HS-5 (cell line): ENCODE measurements at places on chromosomes 7 and 10.
A peak's percentile ranks its signal among the peaks of the same experiment; 100 is the strongest.

- no peak for DNase-seq
Measured at GRCh38 chr7:121005996-121006584, 17.6 kb downstream of the CPED1 start.

GRCh38 chr7:105187302-105188169 is 173.5 kb downstream of the KMT2E start:
- DNase-seq, result no peak

GRCh38 chr7:84452618-84453017 is 258.0 kb upstream of the SEMA3A start:
- DNase-seq, result no peak

- no peak for DNase-seq
Measured at GRCh38 chr10:117353684-117354083, 21.6 kb downstream of the PDZD8 start.

DNA sequence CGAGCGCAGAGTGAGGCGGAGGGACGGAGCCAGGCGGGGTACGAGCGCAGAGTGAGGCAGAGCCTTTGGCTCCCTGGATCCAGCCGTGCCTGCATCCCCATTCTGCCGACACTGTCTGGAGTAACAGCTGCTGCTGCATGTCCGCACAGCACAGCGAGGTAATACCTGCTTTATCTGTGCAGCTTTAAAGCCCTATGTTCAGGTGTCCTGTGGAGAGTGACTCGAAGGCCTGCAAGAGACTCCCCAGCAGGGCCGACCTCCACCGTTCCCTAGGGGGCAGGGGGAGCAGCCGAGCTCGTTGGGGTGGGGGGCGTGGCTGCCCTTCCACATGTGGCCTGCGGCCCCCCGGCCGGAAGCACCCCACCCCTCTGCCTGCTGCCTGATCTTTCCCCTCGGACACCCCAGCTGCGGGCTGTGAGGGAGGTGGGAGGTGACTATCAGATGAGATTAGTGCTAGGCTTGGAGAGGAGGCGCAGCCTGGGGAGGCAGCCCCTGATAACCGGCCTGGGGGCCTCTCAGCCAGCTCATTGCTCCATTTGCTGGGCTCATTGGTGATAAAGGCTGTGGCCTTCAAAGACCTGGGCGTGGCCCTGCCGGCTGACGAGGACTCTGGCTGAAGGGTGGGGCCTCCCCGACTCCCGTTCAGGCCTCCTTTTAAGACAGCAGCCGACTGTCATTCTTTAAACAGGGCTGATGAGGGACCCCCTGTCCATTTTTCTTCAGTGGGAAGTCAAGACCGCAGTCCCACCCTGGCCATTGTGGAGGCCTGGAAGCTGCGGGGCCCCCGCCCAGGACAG is 8.0 kb downstream of the VENTX start:
- no peak for DNase-seq

- DNase-seq, result no peak
Measured at GRCh38 chr7:107387573-107388219, 82.2 kb upstream of the GPR22 start.

DNA sequence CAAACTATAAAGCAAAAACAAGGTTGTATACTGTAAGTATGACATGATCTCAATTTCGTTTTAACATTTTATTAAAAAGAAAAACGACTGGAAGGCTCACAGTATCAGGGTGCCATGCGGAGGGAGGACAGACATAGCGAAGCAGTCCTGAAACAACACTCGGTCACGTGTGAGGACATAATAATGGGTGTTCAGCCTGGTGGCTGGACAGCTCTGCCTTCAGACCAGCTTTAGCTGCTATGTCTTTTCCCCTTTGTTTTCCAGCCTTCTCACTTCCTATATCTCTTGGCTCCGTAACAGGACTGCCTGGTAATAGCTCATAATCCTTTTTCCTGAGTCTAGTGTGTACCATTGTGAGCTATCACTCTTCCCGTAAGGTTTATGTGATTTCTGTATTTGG is 18.4 kb upstream of the KLF14 start:
- no peak for DNase-seq

- DNase-seq, result no peak
Measured at GRCh38 chr10:102409604-102410428, 8.8 kb downstream of the PSD start.

GRCh38 chr7:142645777-142646176 is 103.5 kb upstream of the PRSS1 start:
- DNase-seq, result no peak

- no peak for DNase-seq
Measured at GRCh38 chr10:71009126-71009525, 120.8 kb upstream of the PCBD1 start.

DNA sequence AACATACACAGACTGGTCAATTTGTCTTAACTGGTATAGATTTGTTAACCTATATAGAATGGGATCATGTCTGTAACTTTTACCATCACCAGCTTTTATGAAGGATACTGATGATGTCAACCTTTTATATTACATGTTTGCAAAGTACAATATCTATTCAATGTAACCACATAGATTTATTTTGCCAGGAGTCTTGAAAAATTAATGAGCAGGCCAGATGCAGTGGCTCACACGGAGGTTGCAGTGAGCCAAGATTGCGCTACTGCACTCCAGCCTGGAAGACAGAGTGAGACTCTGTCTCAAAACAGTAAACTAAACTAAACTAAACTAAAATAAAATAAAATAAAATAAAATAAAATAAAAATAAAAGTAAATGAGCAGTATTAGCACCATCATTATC is 30.0 kb upstream of the PARD3 start:
- DNase-seq, result no peak

GRCh38 chr7:30391806-30392205 is 86.8 kb downstream of the NOD1 start:
- no peak for DNase-seq

- no peak for DNase-seq
Measured at GRCh38 chr10:124990671-124991625, 49.0 kb downstream of the ZRANB1 start.

GRCh38 chr7:29408841-29409243 is 154.8 kb upstream of the PRR15 start:
- peak; percentile 98 for DNase-seq

- no peak for DNase-seq
Measured at GRCh38 chr7:91940171-91940570, 491 bp upstream of the AKAP9 start.

DNA sequence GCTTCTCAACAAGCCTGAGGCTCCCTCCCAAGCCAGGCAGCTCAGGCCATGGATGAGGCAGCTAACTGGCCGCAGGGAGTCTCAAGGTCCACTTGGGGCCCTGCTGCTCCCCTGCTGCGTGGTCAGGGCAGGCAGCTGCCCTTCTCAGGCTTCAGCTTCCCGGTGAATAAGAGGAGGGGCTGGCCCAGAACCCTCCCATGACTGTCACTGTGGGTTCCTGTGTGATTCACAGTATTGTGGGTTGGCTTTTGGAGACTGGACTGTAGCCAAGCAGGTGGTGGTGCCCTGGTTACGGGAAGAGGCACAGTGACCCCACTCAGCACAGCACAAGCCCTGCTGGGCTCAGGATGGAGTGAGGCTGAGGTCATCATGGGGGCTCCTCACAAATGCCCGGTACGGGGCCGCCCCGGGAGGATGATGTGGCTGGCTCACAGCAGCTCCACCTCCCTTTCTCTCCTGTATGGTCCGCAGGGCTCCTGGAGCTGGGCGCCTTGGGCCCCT is 189.8 kb downstream of the HECW1 start:
- DNase-seq, result peak; percentile 8

DNA sequence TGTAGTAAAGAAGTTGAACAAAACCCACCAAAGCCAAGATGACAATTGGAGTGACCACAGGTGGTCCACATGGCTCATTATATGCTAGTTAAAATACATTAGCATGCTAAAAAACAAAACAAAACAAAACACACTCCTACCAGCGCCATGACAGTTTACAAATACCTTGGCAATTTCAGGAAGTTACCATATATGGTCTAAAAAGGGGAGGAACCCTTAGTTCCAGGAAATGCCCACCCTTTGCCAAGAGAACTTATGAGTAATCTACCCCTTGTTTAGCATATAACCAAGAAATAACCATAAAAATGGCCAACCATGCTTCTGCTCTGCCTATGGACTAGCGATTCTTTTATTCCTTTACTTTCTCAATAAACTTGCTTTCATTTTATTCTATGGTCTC is 979.1 kb upstream of the POT1 start:
- no peak for DNase-seq

GRCh38 chr10:49356944-49357343 is 38.9 kb downstream of the DRGX start:
- DNase-seq, result no peak

DNA sequence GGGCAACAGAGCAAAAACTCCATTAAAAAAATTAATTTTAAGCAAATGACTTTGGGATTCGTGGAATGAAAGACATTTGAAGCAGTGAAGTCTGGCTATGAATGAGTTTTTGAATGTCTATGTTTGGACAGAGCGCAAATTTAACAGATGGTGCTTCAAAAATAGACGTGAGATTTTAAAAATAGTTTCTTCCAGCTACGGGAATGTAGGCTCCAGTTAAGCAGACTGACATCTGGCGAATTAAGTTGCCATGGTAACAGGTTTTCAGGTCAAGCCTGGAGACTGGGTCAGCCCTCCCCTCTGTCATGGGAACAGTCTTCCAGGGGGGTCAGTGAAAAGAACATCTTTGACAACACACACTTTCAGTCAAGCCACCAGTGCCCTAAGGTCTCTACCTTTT is 62.0 kb downstream of the MYOF start:
- DNase-seq, result no peak

- DNase-seq, result no peak
Measured at GRCh38 chr10:10796774-10797415, 220.8 kb upstream of the CELF2 start.

DNA sequence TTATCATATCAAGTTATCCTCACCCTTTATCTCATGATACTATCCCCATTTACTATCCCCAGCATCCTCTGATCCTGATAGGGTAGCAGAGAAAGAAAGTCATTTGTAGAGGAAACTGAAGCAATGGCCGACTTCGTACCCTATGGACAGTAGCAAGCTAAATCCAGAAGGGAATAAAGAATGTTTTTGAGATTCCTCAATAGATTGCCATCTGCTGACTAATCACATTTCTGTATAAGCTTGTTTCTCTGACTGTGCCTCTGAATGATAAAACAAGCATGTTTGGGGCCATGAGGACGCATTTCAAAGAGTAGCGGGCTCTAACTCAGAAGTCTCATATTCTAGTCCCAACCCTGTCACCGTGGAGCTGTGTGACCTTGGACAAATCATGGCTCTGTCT is 13.2 kb upstream of the FAM107B start:
- no peak for DNase-seq

GRCh38 chr10:44761076-44761475 is 150.1 kb upstream of the TMEM72 start:
- DNase-seq, result no peak

DNA sequence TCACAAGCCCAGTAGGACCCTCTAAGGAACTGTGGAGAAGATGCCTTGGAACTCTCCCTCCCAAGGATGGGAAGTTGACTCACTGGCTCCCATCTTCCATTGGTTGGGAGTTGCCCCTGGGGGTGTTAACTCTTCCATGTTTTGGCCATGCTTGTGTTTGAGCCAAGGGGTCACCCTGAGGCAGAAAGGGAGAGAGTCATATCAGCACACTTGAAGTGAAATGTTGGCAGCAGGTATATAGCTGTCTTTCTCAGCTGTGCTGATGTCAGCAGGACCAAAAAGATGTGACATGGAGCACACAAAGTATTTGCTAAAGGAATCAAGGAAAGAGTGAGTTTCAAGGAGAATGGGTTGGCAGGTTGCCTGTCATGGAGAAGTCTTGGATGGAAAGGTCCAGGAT is 359.4 kb downstream of the RPS24 start:
- DNase-seq, result no peak

- no peak for DNase-seq
Measured at GRCh38 chr10:18164093-18164492, 23.9 kb downstream of the CACNB2 start.

GRCh38 chr10:125102821-125103220 is 57.5 kb downstream of the CTBP2 start:
- no peak for DNase-seq

GRCh38 chr10:16909961-16910792 is 93.0 kb upstream of the RSU1 start:
- DNase-seq, result no peak

- DNase-seq, result no peak
Measured at GRCh38 chr10:51397244-51397643, 302.2 kb downstream of the CSTF2T start.

- no peak for DNase-seq
Measured at GRCh38 chr7:70037171-70037933, 439.1 kb downstream of the AUTS2 start.

- no peak for DNase-seq
Measured at GRCh38 chr10:29314726-29315125, 25.9 kb downstream of the LYZL1 start.

DNA sequence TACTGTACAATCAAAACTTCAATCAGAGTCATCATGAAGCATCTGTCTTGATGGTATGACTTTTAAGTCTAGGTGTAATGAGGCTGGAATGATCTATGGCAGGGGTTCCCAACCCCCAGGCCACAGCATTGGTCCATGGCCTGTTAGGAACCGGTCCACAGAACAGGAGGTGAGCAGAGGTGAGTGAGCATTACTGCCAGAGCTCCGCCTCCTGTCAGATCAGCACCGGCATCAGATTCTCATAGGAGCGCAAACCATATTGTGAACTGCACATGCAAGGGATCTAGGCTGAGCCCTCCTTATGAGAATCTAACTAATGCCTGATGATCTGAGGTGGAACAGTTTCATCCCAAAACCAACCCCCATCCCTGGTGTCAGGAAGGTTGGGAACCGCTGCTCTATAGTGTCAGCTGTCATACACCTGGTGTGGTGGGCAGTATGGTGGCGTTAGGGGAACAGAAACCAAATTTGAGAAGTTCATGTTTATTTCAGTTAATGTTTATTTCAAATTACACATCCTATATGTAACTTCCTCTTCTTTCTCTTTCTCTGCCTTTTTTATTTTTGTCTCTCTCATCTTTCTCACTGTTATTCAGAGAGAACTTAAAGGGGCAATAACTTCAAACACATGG is 432.6 kb downstream of the TNS3 start:
- no peak for DNase-seq

DNA sequence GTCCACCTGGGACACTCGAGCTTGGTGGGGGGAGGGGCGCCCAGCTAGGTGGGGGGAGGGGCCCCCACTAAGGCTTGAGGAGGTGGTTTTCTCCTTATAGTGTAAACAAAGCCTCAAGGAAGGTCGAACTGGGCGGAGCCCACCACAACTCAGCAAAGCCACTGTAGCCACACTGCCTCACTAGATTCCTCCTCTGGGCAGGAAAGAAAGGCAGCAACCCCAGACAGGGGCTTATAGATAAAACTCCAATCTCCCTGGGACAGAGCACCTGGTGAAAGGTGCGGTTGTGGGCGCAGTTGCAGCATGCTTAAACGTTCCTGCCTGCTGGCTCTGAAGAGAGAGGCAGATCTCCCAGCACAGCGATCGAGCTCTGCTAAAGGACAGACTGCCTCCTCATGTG is 133.1 kb downstream of the SNX13 start:
- DNase-seq, result no peak

GRCh38 chr10:4916086-4916716 is 47.0 kb upstream of the AKR1C1 start:
- DNase-seq, result no peak
